ENCODE measurements at places on chromosomes 13 and 19. TPM values are rescaled to one million over a fixed set of nuclear protein-coding genes. Genes with fewer than 3 reads are reported as not detected.

C19orf44 gene
- total RNA-seq, result 5.9 TPM

HSPB6 gene
- 81.9 TPM for total RNA-seq

SLC17A7 gene
- total RNA-seq, result 4.3 TPM

DNA sequence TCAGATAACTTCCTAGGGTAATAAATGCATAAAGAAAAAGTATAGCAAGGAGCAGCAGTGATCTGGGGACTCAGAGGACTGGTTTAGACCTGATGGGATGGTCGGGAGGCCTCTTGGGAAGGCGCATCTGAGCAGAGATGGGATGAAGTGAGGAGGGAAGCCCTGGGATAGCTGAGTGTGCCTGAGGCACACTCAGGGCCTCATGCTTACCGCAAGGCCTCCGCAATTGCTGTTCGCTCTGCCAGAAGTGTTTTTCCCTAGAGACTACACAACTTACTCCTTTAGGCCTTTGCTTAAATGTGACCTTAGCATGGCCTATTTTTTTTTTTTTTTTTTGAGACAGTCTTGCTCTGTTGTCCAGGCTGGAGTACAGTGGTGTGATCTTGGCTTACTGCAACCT, 4.1 kb upstream of the DLL3 start:
- no peak for DNase-seq

GRCh38 chr13:85313761-85314503, 485.3 kb downstream of the SLITRK6 start:
- DNase-seq, result no peak

DNA sequence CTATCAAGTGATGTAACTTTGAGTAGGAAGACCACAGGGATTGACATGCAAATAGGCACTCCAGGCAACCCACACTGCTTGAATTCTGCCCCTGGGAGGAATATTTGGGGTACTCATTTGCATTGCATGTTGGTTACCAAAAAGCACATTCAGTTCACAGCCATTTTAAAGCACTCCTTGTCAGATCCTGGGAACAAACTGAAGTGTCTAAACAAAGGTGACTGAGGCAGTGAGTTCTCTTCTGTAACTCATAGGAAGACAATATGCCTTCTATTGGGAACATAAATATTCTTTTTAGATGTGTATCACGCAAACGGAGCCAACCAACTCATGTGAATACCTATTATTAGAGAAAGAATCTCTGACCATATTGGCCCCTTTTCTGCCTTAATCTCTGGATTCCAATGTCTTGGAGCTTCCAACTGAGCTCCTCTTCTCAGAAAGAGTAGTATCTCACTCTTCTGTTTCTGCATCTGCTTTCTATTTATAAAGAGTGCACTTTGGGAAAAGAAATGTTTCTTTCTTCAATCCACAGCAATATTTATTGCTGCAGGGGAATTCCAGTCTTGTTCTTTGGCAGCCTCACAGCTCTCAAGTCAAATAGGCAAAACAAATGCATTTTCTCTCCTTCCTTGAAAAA, 125.7 kb upstream of the NBEA start:
- no peak for DNase-seq

- no peak for DNase-seq
Measured at GRCh38 chr13:77544758-77545338, 9.3 kb downstream of the SCEL start.

Measured in breast epithelium (tissue), 4 donors.